ENCODE measurements at places on chromosomes 16 and 17.

DNA sequence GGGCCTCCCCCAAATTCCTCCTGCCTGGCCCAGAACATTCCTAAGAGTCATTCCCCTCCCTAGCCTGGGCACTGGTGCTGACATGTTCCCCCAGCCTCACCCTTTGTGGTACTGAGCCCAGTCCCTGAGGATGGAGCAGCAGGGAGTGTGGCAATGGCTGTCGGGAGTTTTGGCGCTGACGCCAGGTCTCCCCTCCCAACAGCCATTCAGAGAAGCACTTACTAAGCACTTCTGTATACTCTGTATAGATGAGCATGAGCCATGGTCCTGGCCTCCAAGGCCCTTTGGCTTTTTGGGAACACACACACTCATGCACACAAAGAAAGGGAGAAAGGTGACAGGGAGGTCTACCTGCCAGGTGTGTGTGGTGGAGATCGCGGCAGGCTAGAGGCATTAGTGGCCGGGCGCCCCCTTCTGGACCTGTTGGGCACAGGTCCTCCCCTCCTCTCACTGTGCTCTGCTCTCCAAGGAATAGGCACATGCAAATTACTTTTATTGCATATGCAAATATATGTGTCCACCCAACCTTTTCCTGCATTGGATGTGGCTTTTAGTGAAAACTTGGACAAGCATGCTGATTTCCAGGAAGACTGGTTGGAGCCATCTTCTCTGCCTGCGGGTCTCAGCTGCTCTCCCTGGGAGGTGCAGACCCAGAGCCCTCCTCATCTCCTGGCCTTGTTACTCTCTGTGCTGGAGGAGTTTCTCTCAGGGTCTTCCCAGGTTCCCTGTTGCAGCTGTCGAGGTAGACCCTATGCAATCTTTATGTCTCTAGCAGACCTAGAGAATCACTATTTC is 17.4 kb upstream of the C17orf107 start:
- DNase-seq = peak; percentile 17

DNA sequence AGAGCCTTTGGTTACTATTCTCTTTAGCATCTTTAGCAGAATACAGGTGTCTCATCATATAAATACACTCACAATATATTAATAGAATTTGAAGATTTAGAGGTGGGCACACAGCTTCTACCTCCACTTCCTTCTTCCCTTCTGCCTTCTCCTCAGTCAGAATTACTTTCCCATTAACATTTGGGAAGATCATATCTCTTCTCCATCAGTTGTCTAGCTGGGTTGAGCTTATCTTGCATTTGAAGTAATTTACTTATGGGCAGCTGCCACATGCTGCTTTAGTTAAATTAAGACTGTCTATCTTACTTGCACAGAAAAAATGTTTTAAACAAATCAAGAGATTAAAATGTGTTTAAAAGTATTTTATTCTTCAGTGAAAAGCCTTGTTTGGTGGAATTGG is 110.1 kb upstream of the ASIC2 start:
- no peak for DNase-seq

GRCh38 chr17:37737971-37738370 is 6.9 kb downstream of the HNF1B start:
- peak; percentile 76 for DNase-seq

DNA sequence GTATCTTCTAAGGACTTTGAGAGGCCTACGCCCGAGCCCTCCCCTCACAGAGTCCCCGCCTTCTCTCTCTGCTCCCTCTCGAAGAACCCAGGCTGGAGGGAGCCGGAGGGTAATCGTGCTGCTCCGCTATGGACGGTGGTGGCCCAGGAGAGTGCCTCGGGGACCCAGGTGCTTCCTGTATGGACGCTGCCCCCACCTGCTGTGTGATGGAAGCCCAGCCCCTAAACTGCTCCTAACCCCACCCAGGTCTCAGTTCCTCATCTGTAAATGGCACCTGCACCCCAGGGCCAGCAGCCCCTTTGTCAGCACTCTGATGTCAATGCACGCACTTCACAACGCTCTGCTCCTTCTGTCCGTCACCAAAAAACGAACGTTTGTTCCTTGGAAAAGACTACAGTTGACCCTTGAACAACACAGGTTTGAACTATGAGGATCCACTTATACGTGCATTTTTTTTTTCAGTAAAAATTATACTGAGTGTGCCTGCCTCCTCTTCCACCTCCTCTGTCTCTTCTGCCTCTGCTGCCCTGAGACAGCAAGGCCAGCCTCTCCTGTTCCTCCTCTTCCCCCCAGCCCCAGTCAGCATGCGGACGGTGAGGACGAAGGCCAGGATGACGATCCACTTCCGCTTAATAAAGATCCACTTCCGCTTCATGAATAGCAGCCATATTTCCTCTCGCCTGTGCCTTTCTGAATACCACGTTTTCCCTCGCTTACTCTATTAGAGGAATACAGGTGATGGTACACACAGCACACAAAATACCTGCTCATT is 118.3 kb downstream of the BANP start:
- DNase-seq = no peak

GRCh38 chr17:8791910-8792270 is 7.3 kb downstream of the MFSD6L start:
- peak; percentile 90 for DNase-seq

GRCh38 chr16:88977018-88977811 is at the start of gene CBFA2T3:
Gene CBFA2T3 (minus strand): TSS chr16:88977207. CDS start chr16:88976807, 400 bp downstream.
- DNase-seq = no peak

DNA sequence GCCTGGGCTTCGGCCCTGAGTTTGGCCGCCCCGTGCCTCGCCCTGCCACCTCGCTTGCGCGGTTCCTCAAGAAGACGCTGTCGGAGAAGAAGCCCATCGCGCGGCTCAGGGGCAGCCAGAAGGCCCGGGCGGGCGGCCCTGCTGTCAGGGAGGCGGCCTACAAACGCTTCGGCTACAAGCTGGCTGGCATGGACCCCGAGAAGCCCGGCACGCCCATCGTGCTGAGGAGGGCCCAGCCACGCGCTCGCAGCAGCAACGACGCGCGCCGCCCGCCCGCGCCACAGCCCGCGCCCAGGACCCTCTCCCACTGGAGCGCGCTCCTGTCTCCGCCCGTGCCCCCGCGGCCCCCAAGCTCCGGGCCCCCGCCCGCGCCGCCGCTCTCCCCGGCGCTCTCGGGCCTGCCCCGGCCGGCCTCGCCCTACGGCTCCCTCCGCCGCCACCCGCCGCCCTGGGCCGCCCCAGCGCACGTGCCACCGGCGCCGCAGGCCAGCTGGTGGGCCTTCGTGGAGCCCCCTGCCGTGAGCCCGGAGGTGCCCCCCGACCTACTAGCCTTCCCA is 12.0 kb downstream of the MYO15A start:
- no peak for DNase-seq

- no peak for DNase-seq
Observed at GRCh38 chr16:9389543-9390207, 298.2 kb downstream of the HAPSTR1 start.

- no peak for DNase-seq
Observed at GRCh38 chr16:50580180-50580798, 32.1 kb downstream of the NKD1 start.

DNA sequence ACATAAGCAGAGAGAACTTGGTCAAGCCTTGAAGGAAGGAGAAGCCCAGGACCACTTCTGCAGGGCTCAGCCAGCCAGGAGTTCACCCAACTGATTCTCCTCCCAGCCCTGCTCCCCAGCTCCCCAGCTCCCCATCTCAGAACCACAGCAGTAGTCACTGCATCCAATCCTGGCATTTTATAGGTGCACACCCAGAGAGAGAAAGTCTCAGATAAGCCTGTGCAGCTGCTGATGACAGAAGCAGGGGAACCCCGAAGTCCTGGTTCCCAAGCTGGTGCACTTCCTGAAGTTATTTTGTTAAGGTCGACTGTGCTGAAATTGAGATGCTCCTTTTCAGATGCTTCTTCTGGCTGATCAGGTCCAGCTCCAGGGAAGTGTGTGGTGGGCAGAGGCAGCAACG is 6.6 kb downstream of the RNF112 start:
- DNase-seq = no peak

- DNase-seq = no peak
Observed at GRCh38 chr16:87735270-87736007, 30.3 kb downstream of the KLHDC4 start.

All from fibroblast of skin of scalp (primary cell).